ENCODE measurements at places on chromosomes 7 and 10. TPM values are rescaled to one million over a fixed set of nuclear protein-coding genes. Genes with fewer than 3 reads are reported as not detected.

GRCh38 chr7:75650681-75651080 is 88.1 kb downstream of the HIP1 start:
- DNase-seq: no peak

GRCh38 chr10:9305018-9305655 is 1250.6 kb downstream of the GATA3 start:
- no peak for DNase-seq

DNA sequence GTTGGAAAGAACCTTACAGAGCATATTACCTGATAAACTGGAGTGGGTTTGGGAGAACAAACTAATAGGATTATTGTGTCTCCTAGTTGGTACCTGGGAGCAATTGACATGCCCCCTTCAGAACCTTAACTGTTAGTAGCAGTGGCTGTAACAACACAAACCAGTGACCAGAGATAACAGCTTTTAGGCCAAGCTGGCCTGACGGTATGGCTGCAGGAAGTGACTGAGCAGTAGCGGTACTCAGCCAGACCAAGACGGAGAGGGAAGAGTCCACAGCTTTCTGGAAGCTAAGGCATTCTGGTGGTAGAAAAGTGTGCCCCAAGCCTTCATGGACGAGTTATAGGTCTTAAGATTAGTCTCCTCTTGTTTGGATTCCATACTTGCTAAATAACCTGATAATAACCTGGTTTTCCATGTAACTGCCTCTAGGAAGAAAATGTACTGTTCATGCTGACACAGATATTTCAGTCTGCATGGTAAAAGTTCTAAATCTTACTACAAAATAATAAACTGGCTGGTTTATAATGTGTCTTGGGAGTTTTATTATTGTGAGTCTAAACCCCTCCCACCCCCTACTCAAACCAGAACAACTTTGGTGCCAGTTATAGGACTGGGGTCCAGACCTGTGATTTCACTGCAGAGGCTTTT is 11.3 kb downstream of the NOLC1 start:
- no peak for DNase-seq

The LRRN3 gene
- not detected for total RNA-seq
